ENCODE measurements at places on chromosomes 3 and 15. TPM values are rescaled to one million over a fixed set of nuclear protein-coding genes. Genes with fewer than 3 reads are reported as not detected.

GRCh38 chr15:52557274-52557641 is 11.6 kb downstream of the ARPP19 start:
- DNase-seq: no peak

SH3BP5 gene
- 63.6 TPM for polyA plus RNA-seq

PHLDB2 gene
- polyA plus RNA-seq: 54.9 TPM

MYRIP gene
- 0.33 TPM for polyA plus RNA-seq

NUP210 gene
- polyA plus RNA-seq: 15.0 TPM

Measured in right lung (tissue), 10 donors.